ENCODE measurements at places on chromosomes 2 and 18.
A peak's percentile ranks its signal among the peaks of the same experiment; 100 is the strongest.

DNA sequence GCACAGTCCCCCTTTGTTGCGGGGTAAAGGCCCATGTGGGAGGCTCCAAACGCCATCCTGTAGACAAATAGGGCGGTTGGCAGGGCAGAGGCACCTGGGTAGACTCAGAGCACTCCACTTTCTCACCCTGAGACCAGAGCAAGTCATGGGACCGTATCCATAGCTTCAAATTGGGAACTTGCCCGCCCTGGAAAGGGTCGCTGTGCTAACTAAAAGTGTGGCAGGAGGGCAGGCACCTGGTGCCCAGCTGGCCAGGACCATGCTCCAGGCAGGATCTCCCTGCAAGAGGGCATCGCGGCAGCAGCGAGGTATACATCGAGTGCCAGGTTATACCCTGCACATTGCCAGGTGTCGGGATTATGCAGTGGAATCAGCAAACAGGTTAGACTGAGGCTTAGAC is 20.8 kb upstream of the SCLY start:
- peak; percentile 40 for DNase-seq

GRCh38 chr2:109349503-109350465 is 220.8 kb downstream of the SH3RF3 start:
- no peak for DNase-seq

DNA sequence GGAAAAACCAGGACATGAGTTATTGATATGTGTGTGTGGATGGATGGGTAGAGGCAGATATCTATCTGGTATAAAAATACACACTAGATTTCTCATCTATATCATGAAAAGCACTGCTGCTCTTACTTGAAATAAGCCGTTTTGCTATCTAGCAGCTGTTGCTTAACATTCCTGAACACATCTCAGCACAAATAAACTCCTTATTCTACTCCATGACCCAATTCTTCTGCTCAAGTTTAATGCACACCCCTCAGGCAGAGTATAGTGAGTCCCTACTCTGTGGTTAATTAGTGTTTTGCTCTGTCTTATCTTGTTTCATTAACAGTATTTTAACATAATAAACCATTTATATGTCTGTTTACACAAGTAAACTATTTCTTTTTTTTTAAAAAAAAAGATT is 134.2 kb downstream of the CBLN2 start:
- no peak for DNase-seq

DNA sequence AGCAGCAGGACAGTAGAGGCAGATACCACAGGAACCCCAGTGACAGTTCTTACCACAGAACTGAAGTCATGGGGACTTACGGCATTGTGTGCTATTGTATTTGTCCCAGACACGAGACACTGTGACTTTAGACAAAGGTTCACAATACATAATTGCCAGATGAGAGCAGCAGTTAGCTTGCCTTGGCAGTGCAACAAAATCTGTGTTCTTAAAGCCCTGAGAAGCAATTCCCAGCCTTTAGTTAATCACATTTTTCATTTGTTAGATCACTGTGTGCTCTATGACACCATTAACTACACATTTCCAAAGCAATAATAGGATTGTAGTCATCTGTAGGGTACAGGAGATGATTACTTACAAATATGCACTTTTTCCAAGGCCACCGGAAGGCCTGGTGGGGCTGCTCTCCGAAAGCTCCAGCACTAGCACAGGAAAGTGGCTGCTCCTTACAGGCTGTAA is 97.5 kb upstream of the LDLRAD4 start:
- DNase-seq, result no peak

- DNase-seq, result no peak
Measured at GRCh38 chr2:17857021-17857420, 21.4 kb upstream of the KCNS3 start.

DNA sequence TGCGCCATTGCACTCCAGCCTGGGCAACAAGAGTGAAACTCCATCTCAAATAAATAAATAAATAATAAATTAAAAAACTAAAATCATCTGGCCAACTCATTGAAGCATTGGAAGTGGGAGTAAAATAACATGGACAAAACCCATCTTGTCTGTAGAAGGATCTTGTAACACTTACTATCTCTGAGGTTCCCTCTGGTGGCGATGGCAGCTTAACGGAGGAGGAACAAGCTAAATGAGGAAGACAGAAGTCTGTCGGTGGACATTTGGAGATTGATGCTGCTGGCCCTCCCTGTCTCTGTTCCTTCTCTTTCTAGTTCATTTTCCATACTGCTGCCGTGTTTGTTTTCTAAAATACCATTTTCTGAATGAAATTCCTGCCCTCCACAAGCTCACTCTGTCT is 43.4 kb downstream of the ZCCHC2 start:
- no peak for DNase-seq

DNA sequence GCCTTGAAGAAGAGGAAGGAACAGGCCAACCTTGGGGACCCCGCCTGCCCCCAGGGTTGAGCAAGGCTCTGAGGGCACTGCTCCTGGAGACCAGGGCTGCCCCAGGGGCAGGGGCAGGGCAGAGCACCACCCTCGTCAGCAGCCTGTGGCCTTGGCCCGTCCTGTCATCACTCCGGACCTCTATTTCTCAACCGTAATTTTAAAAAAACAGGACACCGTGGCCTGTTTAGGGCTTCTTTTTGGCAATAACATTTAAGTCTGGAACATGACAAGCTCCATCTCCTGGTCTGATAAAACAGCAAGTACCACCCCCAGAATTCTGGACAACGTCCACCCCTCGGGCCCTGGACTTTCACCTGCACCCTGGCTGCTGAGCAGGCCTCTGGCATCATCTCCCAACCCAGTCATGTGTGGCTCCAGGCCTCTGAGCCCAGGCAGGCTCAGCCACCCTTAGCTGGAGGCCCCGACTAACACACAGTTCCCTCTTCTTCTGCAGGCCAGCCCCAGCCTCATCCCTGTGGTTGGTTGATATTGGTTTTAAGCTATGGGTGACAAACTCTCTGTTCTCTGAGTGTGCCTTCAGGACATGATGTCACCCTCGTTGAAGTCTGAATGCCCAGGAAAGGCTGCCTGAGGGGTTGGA is 22.6 kb upstream of the ID2 start:
- DNase-seq, result peak; percentile 97

GRCh38 chr2:131031431-131031841 is 61.8 kb downstream of the FAM168B start:
- DNase-seq, result no peak

GRCh38 chr18:50836521-50836957 is 16.7 kb upstream of the MRO start:
- no peak for DNase-seq

DNA sequence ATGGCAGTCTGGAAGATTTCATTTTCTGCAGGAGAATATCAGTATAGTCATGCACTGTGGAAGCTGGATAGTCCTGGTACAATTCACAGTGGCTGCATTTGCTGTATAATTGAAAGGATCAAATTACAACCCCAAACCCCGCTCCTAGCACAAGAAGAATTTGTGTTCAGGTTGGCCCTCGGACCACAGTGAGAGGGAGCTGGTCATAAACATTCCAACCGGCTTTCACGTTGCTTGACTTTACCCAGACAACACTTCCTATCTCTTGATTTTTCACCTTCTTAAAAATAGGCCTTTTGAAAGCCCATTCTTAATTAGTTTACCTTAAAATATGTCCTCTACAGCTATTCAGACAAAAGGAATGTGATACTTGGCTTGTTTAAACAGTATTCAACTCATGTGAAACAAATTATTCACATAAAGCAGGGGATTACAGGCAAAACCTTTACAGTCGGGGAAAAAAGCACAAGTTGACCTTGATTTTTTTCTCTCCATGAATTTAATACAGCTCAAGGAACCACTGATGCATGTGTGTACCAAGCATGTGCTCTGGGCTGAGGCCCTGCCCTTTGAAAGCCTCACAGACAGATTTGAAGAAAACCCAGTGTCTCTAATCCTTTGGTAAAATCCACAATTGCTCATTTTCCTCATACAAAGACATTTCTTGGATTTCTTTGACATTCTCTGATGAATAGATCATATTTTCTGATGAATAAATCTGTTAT is 143.0 kb upstream of the SOX11 start:
- no peak for DNase-seq

GRCh38 chr2:66481100-66481549 is 46.2 kb downstream of the MEIS1 start:
- no peak for DNase-seq

DNA sequence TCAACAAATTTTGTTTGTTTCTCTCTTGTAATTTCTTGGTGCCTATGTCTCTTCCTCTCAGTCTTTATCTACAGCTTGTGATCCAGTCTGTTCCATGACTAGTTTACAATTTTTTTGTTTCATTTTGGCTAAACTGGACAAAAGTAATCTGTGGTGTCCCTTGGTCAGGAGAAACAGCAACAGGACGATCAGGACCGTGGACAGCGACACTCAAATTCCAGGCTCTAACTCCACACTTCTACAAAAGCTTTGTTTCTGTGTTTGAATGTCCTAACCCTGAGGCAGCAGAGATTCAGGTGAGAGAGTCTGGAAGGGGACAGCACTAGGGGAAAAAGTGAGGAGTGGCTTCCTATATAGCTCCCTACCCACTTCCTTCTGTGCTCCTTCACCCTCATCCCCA is 593.3 kb upstream of the FANCL start:
- no peak for DNase-seq

GRCh38 chr2:105324732-105325131 is 4.8 kb downstream of the TGFBRAP1 start:
- DNase-seq, result no peak

GRCh38 chr2:224369028-224369632 is 32.8 kb downstream of the FAM124B start:
- no peak for DNase-seq

DNA sequence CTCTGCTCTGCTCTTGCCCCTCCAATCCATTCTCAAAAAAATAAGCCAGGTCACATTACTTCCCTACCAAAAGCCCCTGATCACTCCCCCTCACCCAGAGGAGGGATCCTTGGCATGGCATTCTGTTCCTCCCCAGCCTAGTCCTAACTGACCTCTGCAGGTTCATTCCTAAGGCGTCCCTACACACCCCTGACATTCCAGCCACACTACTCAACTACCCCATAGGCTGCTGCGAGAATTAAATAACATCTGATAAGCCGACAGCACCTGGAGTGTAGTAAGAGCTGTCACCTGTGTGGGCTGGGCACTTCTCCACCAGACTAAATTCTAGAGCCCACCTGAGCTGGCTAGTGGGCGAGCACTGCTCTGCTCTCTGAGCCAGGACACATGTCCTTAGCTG is 44.7 kb upstream of the SLC1A4 start:
- no peak for DNase-seq

- DNase-seq, result no peak
Measured at GRCh38 chr18:76495435-76496193, 572 bp upstream of the ZNF516 start.

GRCh38 chr18:32760391-32760790 is 12.4 kb downstream of the KLHL14 start:
- DNase-seq, result no peak

DNA sequence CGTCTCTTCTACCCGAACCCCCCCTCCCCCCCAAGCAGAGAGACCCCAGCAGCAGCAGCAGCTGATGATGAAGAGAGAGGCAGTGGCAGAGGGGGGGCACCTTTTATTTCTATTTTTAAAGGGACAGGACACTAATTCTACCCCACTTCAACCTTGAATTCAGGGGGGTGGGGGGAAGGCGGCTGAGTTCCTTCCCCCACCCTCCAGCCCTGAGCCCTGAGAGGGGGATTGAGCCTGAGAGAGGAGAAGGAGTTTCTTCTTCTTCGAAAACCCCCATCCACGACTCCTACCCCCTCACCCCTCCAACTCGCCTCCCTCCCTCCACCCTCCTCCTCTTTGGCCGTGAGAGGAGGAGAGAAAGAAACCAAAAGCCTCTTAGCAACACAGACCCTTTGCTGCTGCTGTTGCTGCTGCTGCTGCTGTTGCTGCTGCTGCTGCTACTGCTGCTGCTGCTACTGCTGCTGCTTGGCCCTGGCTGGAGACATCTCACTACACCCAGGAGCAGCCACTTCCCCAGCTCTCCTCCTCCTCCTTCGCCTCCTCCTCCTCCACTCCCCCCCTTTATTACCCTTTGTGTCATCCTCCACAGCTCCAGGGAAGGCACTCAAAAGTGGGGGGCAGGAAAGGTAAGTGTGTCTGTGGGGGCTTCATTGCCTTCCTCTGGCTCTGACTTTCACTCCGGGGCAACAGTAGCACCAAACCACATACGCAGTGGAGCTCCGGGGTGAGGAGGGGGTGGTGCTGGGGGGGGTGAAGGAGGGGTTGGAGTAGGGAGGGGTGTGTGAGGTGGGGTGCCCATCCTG is at the start of gene MBD5:
Gene MBD5 (plus strand): TSS at position 33 of the 803 bp plus-strand sequence.
- no peak for DNase-seq

DNA sequence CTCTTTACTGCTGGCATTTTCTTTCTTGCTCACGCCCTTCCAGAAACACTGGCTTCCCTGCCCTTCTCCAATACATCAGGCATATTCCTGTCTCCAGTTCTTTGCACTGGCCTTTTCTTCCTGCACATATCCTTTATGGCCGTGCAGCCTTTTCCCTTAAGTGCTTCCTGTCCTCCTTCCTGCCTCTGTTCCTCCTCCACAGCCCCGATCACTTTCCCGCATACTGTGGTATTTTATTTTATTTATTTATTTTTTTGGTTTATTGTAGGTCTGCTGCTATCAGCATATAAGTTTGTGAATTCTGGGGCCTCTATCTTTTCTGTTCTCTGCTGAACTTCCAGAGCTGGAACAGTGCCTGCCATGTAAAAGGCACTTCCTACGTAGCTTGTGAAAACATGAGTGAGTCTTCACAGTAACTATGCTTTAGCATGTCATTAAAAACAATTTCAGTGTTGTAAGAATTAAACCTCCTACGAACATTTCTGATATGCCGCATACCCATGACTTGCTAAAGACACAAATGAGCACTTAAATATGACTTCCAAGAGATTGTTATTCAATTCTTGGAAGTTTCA is 289.1 kb downstream of the TRIB2 start:
- DNase-seq, result no peak

DNA sequence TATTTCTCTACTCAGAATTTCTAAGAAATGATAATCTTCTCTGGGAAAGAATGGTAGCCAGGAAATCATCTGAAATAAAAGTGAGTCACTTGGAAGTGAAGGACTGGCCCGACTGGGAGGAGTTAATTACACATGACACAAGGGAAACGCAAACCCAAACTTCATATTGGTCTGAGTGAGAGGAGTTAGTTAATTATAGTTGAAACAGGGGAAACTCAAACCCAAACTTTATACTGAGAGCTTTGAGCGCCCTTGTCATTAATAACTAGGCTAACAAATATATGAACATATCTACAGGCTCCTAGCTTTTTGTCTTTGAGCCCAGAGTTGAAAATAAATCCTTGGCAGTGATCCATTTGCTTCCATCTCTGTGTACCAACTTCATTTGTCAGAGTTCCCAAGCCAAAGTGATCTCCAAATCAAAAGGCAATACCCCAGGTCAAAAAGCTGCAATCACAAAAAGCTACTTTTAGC is 187.8 kb upstream of the COL3A1 start:
- DNase-seq, result no peak
